ENCODE measurements at places on chromosomes 16 and 17.

DNA sequence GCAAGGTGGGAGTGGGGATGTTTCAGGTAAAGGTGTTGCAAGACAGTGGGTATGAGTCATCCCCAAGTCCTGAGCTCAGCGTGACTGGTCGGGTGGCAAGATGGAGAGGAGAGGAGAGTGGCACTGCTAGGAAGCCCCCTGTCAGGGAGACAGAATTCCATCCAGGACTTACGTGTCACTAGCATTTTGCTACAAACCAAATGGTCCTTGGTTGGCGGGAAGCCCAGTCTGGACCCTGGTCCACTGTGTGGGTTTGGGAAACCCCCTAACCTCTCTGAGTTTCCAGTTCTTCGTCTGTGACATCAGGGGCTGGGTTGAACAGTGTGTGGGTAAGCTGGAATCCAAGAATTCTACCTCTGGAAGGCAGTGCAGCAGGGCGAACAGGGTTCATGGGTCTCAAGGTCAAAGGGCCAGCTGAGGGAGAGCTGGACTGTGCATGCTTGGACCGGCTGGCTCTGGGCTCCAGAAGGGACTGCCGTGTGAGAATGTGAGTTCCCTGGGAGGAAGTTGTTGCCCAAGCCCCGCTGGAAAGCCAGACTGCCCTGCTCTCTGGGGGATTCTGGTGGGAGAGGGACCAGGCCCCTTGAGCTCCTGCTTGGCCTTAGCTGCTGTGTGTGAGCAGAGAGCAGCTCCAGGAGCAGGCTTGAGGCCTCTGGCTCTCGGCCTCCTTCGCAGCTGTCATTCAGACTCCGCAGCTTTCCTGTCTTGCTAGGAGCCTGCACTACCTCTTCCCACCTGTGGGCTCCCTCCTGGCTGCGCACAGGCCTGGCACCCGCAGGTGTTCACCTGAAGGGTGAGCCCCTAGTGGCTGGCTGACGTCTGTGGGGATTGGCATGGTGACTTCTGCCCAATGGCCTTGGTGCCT is 84.6 kb downstream of the NT5M start:
- DNase-seq, result peak; percentile 96

DNA sequence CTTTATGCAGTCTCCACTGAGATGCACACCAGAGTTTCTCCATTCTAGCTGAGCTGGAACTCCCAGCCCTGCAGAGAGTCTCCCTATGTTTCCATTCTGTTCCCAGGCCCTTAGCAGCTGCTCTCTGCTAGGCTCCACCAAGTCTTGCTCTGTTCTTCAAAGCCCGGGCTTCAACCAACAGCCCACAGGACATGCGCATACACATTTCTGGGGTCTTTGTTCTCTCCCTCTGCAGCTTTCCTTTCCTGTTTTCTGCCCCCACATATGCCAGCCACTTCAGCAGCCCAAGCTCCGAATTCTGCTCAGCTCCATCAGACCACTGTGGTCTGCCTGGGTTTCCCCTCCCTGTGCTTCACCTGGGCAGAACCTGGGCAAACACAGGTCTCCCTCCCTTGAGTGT is 205.9 kb downstream of the CBLN1 start:
- DNase-seq, result no peak

GRCh38 chr17:80529904-80530292 is 14.7 kb upstream of the RPTOR start:
- DNase-seq, result no peak

DNA sequence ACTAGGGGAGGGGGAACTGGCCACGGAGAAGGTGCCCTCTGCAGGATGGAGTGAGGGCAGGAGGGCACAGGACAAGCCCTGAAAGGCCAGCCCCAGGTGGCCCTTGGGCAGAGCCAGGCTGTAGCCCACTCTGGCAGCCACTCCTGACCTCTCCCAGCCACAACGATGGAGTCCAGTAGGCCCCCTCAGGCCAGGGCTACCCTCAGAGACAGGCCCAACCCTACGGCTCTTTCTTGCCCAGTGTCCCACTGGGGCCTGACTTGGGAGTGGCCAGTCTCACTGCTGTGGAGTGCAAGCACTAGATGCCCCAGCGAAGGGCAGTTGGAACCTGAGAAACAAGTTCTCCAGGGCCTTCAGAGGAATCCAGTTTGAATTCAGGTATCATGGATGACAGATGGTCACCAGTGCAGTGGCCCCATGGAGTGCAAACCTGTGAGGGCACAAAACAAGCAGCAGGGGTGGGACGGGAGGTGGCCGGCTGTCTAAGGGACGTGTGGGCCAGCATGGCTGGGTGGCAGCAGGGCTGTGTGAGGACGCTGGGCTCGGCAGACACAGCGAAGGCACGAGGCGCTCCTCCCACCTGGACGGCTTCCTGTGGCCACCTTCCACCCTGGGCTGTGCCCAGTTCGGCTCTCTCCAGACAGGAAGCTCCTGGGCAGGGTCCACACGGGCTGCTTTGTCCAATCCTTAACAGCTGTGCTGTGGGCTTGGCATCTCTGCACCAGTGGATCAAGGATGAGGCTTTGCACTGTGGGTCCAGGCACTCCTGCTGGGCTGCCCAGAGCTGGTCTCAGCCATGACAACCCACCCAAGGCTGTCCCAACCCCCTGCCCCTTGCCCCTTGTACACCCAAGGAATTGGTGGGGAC is 72.1 kb downstream of the AMFR start:
- peak; percentile 31 for DNase-seq

GRCh38 chr16:2428051-2428783 is 1.0 kb upstream of the CCNF start:
- peak; percentile 85 for DNase-seq

GRCh38 chr16:20610211-20610891 is 34.2 kb upstream of the ACSM2B start:
- DNase-seq, result no peak
